ENCODE measurements at places on chromosomes 4 and X. TPM values are rescaled to one million over a fixed set of nuclear protein-coding genes. Genes with fewer than 3 reads are reported as not detected.

The RHOXF2B gene
- total RNA-seq = not detected

The NWD2 gene
- 0.42 TPM for total RNA-seq

The VCX3A gene
- total RNA-seq = not detected

The VEGFD gene
- 1.2 TPM for total RNA-seq

The HPGD gene
- total RNA-seq = 62.3 TPM

The NHS gene
- 4.3 TPM for total RNA-seq

The CXorf58 gene
- total RNA-seq = not detected

The HS3ST1 gene
- total RNA-seq = 6.6 TPM

The FREM3 gene
- 0.05 TPM for total RNA-seq

The KIT gene
- 9.3 TPM for total RNA-seq

The RTL5 gene
- total RNA-seq = 1.2 TPM

The RTL9 gene
- total RNA-seq = not detected

The DMP1 gene
- not detected for total RNA-seq

The GBA3 gene
- 9.5 TPM for total RNA-seq

The NLGN4X gene
- 2.2 TPM for total RNA-seq

The PDGFRA gene
- total RNA-seq = 32.5 TPM

The POLN gene
- 1.6 TPM for total RNA-seq

The GLUD2 gene
- total RNA-seq = 0.74 TPM

The ATOH1 gene
- 34.4 TPM for total RNA-seq

The NPY2R gene
- total RNA-seq = 0.42 TPM

The SPANXN4 gene
- total RNA-seq = not detected

The MAGEA9B gene
- total RNA-seq = not detected

The PDZD11 gene
- total RNA-seq = 50.9 TPM

The DDIT4L gene
- not detected for total RNA-seq

The CYLC1 gene
- not detected for total RNA-seq

The OCIAD2 gene
- total RNA-seq = 55.7 TPM

The UGT2A3 gene
- total RNA-seq = 36.5 TPM

The TEX13C gene
- not detected for total RNA-seq

The GDPD2 gene
- total RNA-seq = 5.0 TPM

The RUFY3 gene
- total RNA-seq = 29.4 TPM

The LARP1B gene
- 29.5 TPM for total RNA-seq

The USP17L5 gene
- not detected for total RNA-seq

The DUSP9 gene
- total RNA-seq = 0.49 TPM

The APBB2 gene
- 22.8 TPM for total RNA-seq

The CXCL10 gene
- total RNA-seq = 0.72 TPM

The CWH43 gene
- 18.2 TPM for total RNA-seq
